Activated CD4-positive, alpha-beta T cell treated with anti-CD3 and anti-CD28 coated beads for 48 hours (primary cell): ENCODE measurements at places on chromosomes 2 and 18.

- no peak for DNase-seq
Observed at GRCh38 chr2:234393354-234393753, 103.5 kb downstream of the ARL4C start.

DNA sequence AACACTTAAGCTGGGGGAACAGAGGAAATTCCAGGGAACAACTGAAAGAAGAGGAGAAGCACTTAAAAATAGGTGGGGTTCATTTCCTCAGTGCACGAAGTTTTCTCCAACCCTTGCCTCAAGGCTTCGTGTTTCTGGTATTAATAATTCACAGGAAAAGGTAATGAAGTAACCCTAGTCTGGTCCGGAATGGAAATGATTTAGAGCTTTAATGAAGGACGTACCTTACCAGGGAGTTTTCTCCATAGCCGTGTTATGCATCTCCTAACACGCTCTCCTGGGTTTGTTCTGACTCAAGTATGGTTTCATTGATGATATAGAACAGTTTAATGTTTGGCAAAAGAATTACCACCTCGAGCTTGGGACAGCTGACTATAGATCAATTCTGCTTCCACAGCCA is 214.2 kb downstream of the MTX2 start:
- DNase-seq, result no peak

- DNase-seq, result no peak
Observed at GRCh38 chr2:66869076-66869475, 434.2 kb downstream of the MEIS1 start.

DNA sequence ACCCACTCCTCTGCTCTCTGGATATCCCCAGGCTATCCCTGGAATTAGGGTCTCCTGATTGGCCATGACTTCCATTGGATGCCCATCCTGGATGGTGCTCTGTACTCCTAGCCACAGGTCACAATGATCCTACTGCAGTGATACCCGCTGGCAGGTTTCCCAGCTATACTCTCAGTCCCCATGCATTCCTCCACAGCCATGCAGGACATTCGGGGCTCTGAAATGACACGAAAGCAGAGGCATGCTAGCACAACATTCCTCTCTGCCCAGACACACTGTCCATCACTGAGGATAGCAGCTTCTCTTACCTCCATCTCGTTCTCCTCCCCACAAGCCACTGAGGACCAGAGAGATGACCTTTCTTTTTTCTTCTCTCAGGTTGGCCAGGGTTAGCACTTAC is 51.7 kb upstream of the SPATS2L start:
- no peak for DNase-seq

DNA sequence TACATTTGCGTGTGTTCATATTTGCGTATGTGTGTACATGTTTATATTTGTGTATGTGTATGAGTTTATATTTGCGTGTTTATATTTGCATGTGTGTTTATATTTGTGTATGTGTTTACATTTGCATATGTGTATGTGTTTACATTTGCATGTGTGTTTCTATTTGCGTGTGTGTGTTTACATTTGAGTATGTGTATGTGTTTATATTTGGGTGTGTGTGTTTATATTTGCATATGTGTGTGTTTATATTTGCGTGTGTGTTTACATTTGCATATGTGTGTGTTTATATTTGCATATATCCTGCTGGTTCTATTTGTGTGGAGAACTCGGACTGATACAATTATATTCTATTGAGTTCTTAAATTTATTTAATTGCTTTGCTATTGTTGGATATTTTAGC is 115.2 kb upstream of the CTDP1 start:
- no peak for DNase-seq

DNA sequence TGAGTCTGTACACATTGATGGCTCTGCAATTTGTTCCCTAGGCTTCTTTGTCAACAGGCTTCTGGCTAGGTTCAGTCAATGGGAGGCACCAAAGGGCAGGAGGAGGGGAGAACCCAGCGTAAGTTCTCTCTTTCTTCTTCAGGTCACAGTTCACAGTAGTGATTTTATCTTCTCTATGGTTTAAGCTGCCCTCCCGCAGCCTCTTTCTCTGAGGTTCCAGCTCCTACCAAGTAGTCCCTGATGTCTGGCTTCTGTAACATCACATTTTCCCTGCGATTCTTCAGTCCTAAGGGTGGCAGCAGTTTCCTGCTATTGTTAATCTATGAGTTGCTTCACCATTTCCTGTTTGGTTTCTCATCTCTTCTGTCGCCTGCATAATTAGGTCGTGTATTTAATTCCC is 107.4 kb downstream of the CPO start:
- peak; percentile 29 for DNase-seq

DNA sequence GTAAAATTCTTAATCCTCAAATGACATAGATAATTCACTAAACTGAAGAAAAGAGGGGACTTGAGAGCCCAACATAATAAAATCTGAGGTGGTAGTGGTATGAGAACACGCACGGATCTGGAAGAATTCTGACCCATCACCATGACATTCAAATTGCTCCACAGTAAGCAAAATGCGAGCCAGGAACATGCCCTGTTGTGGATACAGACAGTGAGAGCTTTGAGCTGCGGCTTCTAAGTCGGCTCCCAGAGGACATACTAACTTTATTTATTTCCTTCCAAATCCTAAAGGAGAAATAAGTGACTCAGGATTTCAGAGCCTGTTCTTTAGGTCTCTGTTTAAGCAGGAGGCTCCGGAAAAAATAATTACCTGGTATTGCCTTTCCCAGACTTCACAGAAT is 143.4 kb upstream of the SMAD7 start:
- no peak for DNase-seq

GRCh38 chr2:2919574-2920365 is 457.8 kb downstream of the EIPR1 start:
- DNase-seq, result no peak

DNA sequence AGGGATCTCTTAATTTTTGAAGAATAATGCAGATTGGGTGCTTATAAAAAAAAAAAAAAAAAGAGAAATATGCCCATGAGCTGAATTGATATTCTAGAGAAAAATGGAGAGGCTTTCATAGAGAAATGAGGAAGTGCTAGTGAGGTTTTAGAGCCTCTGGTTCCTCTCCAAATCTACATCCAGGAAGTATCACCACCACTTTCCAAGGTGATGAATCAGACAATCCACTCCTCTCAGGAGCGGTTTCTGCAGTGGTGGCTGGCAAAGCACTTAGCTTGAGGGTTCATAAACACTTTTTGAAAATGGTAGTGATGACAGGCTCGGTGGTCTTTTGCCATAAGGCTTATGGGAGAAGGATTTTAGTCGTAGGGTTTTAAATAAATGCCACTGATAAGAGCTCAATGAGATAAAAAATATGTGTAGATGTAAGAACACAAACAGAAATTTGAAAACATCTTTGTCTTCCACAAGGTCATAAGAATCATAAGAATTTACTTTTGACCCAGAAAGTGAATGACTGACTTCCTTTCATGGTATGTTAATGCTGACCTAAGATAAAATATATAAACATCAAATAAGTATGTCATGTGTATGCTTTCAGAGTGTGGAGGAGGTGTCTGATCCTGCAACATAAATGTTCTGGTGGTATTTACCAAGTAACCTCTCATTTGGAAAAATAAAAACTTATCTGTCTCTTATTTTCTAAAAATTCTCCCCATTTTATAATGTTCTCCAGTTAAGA is 42.1 kb upstream of the DSG1 start:
- no peak for DNase-seq

DNA sequence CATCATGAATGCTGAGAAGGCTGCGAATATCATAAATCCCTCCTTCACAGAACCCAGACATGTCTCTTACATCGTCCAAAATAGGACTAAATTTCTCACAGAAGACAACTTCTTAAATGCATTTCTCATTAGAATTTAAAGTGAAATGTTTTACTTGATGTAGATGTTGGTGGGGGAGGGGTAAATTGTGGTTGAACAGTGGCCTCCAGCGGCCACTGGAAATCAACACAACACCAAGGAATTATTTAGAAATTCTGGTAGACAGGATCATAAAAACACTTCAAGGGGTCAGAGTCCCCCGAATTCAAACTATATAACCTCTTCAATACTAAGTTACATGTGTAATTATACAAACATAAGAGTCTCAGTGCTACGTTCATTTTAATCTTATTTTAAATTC is 135.9 kb downstream of the ABCA12 start:
- no peak for DNase-seq

DNA sequence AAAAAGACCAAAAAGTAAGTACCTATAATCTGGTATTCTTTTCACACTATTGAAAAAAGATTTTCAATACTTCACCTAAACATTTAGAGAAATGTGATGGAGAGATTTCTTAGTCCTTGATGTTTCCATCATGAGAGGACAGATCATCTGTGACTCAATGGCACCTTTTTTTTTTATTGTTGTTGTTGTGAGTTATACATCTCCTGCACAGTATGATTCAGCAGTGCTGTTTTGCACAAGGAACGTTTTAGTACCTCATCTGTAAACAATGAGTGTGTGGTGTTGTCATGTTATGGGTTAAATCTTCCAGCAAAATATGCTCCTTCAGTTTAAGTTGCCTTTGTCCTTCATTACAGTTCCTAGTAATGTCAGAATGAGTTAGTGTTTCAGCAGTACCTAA is 2.2 kb downstream of the KIAA1328 start:
- DNase-seq, result no peak

GRCh38 chr18:39909706-39910105 is 2045.3 kb upstream of the PIK3C3 start:
- DNase-seq, result no peak

GRCh38 chr18:52577795-52578194 is 237.8 kb downstream of the DCC start:
- no peak for DNase-seq

DNA sequence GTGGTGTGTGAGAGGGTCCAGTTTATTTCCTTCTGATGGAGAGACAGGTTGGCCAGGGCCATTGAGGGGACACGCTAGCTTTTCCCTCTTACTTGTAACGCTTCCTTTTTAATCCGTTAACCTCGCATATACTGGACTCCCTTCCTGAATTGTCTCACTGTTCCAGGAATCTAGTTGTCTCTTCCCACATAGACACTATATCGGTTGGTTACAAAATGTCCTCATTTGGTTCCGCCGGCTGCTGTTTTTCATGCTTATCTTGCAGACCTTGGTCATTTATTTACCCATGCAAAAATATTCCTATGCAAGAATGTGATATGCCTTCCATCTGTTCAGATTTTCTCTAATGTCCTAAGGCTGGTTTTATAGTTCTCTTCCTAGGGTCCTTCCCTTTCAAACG is 35.0 kb downstream of the NEURL3 start:
- DNase-seq, result no peak

GRCh38 chr18:12991821-12992179 is 638 bp downstream of the CEP192 start:
- DNase-seq, result no peak

- no peak for DNase-seq
Observed at GRCh38 chr2:130186391-130186790, 4.3 kb downstream of the MZT2B start.

GRCh38 chr18:62249478-62250097 is 62.5 kb downstream of the RELCH start:
- DNase-seq, result peak; percentile 85

DNA sequence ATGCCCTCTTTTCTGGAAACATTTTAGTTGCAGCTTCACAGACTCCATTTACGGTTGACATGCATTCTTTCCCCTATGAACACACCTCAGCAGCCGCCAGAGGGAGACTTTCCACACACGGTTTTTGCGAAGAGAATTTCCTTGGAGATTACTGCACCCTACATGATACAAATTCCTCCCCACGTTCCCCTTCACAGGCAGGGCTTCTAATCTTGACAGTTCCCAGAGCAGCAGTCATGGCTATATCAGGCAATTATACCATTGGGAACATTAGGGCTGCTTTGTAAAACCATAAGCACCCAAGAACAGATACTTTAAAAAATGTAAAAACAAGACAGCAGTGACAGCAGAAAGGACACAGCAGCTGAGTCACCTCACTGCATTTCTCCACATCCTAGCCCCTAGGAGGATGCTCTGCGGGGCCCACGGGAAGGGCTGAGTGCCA is 253.8 kb downstream of the TGIF1 start:
- DNase-seq, result peak; percentile 40

- DNase-seq, result no peak
Observed at GRCh38 chr2:189298038-189298437, 118.5 kb upstream of the COL5A2 start.

DNA sequence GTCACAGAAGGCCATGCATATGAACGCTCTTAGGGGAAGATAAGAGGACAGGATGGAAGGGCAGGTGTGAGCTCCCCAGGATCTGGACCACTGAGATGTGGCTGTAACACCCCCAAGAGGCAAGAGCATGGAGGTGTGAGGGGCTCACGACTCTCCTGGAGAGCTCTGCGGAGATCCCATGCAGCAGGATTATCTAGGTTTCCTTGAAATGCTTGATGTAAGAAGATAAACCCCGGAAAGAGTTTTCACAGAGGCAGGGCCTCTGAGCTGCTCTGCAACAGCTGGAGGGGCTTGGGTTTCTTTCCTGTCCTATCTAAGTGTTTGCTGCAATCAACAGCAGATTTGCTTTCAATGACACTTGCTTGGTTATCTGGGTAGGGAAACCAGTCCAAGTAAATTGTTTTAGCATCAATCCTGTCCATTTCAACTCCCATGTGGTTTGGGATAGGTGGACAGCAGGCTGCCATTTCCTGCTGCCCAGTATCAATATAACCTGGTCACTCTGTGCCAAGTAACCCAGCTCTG is 138.9 kb downstream of the SMAD2 start:
- DNase-seq, result no peak

DNA sequence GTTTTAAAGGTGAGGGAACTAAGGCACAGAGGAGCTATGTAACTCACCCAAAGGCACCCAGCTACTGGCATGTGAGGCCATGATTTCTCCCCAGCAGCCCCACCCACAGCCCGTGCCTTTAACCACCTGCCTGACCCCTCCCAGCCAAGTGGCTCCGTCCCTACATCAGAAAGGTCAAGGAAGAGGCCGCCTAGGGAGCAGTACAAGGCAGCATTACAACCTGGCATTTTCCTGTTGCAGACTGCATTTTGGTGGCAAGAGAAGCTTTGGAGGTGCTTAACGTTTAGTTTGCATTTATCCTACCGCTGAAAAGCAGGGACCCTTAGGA is 17.5 kb downstream of the STEAP3 start:
- DNase-seq, result no peak

- no peak for DNase-seq
Observed at GRCh38 chr18:34806527-34806926, 96.4 kb downstream of the DTNA start.

DNA sequence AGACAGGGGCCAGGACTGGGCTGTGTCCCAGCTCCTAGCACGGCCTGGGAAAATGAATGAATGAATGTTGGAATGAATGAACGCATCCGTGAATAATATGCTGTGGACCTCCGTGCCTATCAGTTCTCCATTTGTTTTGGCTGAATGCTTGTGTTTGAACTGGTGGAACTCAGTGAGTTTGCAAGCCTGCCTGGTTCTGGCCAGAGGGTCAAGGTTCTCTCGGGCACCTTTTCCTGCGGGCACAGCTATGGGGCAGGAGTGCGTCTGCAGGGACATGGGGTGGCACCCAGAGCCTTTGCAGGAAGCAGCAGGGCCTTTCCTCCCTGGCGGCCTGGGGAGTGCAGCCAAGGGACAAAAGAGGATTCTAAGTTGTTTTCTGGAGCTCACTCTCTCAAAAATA is 17.6 kb upstream of the PDIA6 start:
- no peak for DNase-seq
